ENCODE measurements at places on chromosomes 5 and 9.

GRCh38 chr5:124160265-124160664 lies 586.2 kb downstream of the ZNF608 start:
- DNase-seq, result no peak

DNA sequence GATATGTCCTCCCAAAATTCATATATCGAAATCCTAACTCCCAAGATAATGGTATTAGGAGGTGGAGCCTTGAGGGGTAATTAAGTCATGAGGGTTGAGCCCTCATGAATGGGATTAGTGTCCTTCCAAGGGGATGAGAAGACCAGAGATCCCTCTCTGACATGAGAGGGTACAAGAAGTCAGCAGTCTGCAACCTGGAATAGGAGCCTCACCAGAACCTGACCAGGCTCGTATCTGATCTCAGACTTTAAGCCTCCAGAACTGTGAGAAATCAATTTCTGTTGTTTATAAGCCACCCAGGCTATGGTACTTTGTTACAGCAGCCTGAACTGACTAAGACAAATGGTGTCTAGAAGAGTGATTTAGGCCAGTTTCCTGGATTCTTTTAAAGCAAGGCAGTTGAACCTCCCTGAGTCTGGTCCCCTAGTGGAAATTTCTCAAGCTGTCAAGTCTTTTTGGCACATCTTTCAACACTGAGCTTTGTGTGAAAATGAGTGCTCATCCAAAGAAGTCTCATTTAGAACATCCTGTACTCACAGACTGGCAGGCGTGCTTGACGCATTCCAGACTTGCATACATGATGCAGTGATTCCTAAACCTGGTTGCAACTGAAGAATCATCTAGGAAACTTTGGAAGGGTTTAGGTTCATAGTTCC lies 254.8 kb upstream of the PPP1R2B start:
- DNase-seq, result no peak

- no peak for DNase-seq
Observed at GRCh38 chr5:32255540-32255900, 57.2 kb downstream of the MTMR12 start.

- DNase-seq, result no peak
Observed at GRCh38 chr5:128551476-128551875, 13.4 kb upstream of the FBN2 start.

DNA sequence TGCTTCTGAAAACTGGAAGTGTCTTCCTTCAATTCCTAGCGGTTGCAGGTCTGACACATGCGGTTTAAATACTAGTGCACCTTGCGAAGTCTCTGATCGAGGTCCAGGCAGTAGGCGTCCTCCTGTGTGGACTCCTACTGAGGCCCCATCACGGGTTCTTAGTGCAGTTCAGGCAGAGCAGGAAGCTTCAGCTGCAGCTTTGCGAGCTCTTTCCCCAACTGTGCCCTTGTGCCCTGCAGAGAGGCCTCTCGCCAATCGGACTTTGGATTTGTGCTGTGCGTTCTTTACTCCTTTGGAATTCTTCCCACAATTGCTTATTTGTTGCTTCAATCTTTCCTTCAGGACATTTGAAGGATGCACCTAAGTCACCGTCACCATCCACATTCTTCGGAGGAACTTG lies 40.6 kb upstream of the FAM120AOS start:
- no peak for DNase-seq

GRCh38 chr5:136060963-136061362 lies 32.2 kb downstream of the TGFBI start:
- no peak for DNase-seq

- DNase-seq, result no peak
Observed at GRCh38 chr5:9765419-9766140, 135.4 kb upstream of the TAS2R1 start.

- DNase-seq, result no peak
Observed at GRCh38 chr9:89732295-89732938, 127.6 kb downstream of the GADD45G start.

DNA sequence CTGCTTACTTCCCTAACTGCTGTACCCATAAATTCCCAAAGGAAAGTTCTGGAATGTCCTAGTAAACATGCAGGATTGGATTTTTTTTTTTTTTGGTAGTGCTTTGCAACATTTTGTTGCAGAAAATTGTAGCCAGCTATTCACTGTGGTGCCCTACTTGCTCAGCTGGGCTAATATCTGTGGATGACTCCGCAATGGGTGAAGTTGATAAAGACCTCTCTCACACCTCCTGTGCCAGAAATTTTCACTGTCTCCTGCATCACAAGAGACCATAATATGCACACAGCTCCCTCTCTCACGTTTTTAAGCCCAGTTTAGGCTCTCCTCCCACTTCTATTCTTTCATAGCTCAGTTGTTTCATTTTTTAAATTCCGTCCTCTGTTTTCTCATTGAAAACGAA lies 136.5 kb upstream of the C6 start:
- DNase-seq, result no peak

- DNase-seq, result no peak
Observed at GRCh38 chr5:159041444-159042198, 58.1 kb downstream of the EBF1 start.

GRCh38 chr5:93328833-93329232 lies 252.2 kb downstream of the NR2F1-AS1 start:
- no peak for DNase-seq
